ENCODE measurements at places on chromosomes 4 and X.

DNA sequence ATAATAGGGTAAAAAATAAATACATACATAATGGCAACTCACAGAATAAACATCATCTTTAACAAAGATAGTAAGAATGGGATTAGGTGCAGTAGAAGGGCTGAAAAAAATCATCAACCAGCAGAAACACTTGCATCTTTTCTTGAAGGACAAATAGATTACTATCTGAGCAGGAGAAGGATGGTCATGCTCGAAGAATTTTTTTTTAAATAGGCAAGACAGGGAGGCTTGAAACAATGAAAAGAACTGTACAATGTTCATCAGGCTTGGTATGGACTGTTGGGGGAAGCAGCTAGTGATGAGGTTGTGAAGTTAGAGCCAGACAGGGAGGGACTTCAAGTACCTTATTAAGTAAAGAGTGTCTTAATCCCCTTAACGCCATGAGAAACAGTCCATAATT lies 167.4 kb upstream of the LDB2 start:
- no peak for DNase-seq

DNA sequence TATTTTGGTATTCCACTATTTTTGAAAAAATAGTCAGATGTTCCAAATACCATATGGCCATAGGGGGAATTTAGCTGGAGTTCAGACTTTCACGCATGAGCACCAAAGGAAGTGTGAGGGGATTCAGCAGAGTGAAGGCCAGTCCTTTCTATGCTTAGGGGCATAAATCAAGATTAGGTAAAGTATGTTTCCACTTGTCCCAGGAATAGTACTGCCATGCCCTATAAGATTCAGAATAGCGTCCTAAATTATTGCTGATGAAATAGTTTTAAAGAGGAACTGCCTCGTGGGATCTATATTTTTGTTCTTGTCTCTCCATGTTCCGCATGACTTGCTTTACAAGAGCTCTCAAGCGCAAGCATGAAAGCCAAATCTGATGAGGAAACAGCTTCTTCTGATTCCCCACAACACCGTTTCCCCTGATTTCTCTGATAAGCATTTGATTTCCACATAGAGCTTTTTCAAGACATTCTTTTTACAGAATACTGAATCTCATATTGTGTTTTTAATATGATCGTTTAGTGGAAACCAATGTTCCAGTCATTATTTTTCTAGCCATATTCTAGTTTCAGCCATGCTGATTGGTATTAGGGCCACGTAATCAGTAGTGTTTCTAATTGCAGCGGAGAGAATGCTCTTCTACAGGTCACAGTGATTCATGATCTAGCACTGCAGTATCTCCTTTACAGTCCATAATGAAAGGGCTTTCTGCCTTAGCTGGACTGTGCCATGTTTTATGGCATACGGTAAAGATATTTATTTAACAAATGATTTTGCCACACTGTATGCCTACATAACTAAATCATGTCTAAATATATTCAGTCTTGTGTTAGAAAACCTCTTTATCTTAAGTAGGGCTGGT lies 492.3 kb downstream of the CENPC start:
- no peak for DNase-seq

DNA sequence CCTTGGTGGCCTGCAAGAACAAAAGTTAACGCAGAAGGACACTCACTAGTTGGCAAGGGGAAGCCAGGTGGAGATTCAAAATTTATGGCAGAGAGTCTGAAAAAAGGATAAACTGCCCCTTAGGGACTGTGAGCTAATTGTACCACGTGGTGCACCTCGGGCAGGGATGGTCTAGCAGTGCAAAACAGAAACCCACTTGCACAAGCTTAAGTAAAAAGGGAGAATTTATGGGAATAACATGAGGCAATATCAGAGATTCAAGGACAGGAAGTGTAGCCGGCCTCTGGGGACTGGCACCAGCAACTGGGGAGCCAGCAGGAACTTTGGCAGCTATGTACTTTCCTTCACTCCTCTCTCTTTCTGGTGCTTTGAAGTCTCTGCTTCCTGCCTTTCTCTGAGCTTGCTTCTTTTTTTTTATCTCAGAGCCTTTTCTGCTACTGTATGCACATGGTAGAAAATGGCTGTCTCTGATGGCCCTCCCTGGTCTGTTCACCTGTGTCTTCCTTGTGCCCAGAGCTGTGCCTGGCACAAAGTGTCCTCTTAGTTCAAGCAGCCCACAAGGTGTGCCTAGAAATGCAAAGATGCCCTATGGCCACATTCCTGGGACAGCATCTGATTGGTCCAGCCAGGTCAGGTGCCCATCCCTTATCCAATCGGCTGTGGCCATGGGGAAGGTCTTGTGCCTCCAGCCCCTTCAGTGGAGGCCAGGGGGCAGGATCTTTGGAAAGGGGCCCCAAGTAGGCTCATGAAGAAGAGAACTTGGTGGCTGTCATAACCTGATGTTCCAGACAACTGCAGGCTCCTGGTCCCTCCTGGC lies 114.8 kb upstream of the ATP6AP2 start:
- no peak for DNase-seq

DNA sequence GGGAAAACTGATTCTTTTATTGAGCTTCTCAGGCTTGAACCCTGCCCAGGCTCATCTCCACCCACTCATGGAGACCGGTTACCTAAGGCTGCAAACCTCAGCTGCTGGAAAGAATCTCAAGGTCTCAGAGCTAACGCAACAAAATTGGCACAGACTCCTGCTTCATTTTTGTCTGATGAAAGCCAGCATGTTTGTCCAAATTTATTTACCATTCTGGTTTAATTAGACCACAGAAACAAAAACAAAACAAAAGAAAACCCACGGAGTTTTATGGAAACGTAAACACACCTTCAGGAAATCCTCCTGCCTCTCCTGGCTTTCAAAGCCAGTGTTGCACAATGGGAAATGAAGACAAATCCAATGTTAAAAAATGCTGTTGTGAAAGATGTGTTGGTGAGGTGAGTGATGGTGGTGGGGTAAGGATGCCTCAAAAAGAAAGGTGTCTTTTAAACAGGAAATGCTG lies 56.4 kb upstream of the PDLIM3 start:
- no peak for DNase-seq

DNA sequence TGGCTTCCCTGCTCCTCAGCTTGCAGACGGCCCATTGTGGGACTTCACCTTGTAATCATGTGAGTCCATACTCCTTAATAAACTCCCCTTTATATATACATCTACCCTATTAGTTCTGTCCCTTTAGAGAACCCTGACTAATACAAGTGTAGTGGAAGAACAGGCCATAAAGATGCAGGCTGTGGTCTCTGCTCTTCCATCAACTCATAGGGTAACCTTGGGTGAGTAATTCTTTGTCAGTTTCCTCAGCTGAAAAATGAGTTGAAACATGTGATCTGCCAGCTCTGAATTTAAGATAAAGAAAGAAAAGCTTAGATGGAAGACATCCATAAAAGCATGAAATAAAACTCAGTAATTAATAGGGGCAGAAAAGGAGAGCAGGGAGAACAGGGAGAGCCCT lies 103.6 kb downstream of the ENOX2 start:
- DNase-seq, result no peak

DNA sequence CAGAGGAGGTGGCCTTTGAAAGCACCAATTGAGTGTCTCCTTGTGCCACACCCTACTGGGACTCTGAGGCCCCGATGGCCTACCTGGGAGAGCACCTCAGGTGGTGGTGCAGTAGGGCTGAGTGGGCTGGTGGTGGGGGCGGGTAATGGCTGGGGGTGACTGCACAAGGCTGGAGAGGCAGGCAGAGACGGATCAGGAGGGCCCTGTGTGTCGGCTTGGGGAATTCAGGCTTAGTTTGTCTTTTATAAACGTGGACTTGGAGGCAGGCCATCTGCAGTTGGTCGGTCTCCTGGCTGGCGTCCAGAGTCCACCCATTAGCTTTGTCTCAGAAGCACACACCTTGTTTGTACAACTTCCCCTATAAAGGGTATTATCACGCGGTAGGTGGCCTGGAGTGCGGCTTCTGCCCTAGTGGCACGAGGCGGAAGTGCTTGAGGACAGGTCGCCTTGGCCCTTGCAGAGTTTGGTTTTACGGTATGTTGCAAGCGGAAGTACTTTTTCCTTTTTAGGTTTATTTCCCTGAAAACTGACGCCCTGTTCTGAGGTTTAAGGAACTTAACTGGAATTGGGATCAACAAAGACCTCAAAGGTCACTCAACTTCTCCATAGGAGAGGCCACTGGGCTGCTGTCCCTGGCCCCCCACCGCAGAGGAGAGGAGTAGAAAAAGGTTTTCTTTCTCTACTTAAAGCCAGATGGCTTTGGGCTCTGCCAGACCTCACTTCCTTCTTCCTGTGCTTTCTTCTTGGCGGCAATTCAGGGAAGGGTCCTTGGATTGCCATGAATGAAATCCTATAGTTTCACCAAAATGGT lies 8.0 kb downstream of the TBC1D14 start:
- DNase-seq, result no peak

DNA sequence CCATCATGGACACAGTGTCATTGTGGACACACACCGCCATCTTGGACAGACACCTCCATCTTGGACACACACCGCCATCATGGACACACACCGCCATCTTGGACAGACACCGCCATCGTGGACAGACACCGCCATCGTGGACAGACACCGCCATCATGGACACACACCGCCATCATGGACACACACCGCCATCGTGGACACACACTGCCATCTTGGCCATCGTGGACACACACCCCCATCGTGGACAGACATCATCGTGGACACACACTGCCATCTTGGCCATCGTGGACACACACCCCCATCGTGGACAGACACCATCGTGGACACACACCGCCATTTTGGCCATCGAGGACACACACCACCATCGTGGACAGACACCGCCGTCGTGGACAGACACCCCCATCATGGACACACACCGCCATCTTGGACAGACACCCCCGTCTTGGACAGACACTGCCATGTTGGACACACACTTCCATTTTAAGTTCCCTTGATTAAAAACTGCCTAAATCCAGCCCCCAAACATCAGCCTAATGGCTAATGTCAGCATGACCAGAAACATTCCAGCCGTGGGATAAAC lies 9.1 kb downstream of the ASMTL start:
- no peak for DNase-seq

DNA sequence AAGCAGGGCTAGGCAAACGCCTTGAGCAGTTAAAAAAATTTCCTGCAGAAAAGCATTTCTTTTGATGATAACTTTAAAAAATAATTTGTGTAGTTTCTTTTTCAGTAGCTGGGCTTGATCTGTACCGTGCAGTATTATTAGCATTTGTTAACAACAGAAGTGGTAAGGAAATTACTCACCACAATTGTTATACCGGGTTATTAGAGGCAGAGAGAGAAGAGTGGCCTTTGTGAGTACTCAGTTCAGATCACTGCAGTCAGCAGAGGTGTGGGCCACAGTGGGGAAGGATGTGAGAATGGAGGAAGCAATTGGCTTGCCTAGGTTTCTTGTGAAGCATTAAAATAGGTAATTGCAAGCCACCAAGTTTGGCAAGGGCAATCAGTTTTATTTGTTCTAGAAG lies 14.3 kb upstream of the IL21 start:
- no peak for DNase-seq

DNA sequence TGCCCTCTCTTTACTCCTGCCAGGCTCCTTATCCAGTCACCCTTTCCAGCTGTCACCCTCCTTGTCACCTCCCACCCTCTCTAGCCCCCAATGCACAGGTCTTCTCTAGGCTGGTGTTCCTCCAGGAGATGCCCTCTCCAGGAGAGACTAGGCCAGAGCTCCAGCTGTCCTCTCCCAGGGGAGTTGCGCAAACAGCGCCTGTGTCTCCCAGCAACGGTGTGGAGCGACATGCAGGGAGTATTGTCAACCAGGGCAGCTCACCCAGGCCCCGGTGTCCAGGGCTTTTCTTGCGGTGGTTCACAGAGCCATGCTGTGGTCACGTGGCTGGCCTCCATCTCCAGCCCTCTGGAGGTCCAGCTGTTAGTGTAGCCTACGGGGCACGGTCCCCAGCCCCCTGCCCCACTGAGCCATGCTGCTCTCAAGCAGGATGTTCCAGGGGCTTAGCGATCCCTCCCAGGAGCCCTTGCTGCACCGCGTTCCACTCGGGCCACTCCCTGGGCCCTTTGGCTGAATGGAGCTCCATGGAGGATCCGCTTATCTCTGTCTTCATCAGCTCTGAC lies 34.8 kb downstream of the CCNQ start:
- DNase-seq, result no peak

- no peak for DNase-seq
These were observed 489.2 kb upstream of the CTSO start for GRCh38 chr4:156442912-156443311.

DNA sequence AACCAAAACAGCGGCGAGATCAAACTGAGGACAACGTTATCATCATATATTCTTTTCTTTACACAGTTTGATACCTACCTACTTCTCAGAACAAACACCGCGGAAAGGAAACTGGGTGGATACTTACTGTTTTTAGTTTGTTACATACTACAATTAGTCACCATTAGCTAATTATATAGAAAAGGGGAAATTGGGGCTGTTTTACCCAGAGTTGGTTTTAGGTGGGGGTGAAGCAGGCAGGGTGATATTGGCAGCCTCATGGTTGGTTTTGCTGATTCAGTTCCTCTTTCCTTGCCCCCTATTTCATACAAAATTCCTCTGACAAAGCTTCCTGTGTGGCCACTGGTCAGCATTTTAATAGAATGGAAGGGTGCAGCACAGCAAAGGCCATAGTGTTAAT lies 77.8 kb downstream of the SORBS2 start:
- DNase-seq, result no peak

- no peak for DNase-seq
These were observed 84.5 kb downstream of the CD99L2 start for GRCh38 chrX:150813922-150814321.

GRCh38 chr4:88211473-88212252 lies 53.2 kb upstream of the ABCG2 start:
- DNase-seq, result peak; percentile 30

- DNase-seq, result no peak
These were observed 231.7 kb upstream of the GATB start for GRCh38 chr4:151992332-151993154.

GRCh38 chr4:146545102-146545501 lies 23.4 kb upstream of the SLC10A7 start:
- no peak for DNase-seq

DNA sequence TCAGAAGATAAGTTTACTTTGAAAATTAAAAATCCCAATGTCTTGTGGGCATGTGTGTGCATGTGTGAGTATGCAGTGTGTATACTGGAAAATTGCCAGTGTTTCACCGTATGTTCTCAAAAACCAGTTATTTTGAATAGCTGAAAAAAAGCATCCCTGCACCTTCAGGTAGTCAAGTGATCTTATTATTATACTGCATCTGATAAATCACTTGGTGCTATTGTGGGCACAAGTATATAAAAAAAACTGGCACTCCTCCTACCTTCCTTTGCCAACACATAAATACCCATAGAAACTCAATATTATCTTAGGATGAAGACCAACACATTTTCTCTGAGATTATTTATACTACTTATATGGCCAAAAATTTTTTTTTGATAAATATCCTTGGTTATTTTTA lies 91.5 kb upstream of the MAP9 start:
- DNase-seq, result no peak

DNA sequence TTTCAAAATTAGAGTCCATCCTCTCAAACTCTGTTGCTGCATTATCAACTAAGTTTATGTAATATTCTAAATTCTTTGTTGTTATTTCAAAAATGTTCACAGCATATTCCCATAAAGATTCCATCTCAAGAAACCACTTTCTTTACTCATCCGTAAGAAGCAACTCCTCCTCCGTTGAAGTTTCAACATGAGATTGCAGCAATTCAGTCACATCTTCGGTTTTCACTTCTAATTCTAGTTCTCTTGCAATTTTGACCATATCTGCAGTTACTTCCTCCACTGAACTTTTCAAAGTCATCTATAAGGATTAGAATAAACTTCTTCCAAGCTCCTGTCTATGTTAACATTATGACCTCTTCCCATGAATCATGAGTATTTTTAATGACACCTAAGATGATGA lies 216.6 kb upstream of the SLC7A11 start:
- no peak for DNase-seq

Measured in activated gamma-delta T cell treated with anti-CD3 and anti-CD28 coated beads, Interleukin-2, amount 50 U/mL, for 16 hours (primary cell).